ENCODE measurements at places on chromosomes 11 and 22.

DNA sequence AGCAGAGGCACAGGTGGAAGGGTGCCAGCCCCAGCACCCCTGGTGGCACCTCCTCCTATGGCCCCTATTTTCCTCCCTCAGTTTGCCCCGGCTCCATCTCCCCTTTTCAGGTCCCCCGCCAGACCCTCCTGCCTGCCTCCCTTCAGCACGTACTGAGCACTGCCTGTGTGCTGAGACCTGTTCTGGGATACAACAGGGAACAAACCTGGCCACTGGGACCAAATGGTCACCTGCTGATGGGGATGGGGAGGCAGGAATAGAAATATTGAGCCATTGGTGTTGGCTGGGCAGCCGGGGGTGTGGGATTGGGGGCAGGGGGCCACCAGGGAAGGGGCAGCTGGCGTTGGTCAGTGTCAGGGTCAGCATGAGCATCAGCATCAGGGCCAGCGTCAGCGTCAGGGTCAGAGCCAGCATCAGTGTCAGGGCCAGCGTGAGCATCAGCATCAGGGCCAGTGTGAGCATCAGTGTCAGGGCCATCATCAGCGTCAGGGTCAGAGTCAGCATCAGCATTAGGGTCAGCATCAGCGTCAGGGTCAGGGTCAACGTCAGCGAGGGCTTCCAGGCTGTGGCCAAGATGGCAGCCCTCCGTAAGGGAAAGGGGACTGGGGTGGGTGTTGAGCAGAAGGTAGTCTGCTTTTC lies 7.5 kb downstream of the ZNF74 start:
- no peak for DNase-seq

- DNase-seq: no peak
These were observed 11.9 kb downstream of the MS4A8 start for GRCh38 chr11:60711276-60711675.

- DNase-seq: peak; percentile 66
These were observed 617 bp downstream of the CSKMT start for GRCh38 chr11:62665599-62666258.

GRCh38 chr11:32527261-32528175 lies 56.1 kb upstream of the EIF3M start:
- no peak for DNase-seq

DNA sequence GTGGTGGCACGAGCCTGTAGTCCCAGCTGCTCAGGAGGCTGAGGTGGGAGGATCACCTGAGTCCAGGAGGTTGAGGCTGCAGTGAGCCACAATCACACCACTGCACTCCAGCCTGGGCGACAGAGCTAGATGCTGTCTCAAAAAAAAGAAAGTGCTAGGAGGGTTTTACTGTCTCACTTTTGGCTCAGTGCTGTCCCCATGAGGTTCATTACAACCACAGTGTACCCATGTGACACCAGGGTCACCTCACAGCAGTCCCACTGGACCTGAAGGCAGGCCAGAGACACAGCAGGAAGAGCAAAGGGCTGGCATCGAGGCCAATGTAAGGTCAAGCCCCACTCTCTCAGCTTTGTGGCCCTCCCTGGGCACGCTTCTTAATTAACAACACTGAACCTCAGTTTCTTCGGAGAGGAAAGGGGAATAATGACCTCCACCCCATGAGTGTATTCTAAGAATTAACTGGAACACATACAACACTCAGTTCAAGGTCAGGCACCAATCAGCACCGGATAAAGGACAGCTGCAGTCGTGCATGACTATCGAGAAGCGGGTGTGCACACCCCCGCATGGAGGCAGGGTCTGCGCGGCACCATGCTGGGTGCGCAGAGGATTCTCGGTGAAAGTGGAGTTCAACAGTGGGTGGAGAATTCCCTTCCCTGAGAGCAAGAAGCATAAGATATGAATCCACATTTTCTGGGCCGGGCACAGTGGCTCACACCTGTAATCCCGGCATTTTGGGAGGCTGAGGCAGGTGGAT lies 30.9 kb upstream of the BAIAP2L2 start:
- DNase-seq: no peak

DNA sequence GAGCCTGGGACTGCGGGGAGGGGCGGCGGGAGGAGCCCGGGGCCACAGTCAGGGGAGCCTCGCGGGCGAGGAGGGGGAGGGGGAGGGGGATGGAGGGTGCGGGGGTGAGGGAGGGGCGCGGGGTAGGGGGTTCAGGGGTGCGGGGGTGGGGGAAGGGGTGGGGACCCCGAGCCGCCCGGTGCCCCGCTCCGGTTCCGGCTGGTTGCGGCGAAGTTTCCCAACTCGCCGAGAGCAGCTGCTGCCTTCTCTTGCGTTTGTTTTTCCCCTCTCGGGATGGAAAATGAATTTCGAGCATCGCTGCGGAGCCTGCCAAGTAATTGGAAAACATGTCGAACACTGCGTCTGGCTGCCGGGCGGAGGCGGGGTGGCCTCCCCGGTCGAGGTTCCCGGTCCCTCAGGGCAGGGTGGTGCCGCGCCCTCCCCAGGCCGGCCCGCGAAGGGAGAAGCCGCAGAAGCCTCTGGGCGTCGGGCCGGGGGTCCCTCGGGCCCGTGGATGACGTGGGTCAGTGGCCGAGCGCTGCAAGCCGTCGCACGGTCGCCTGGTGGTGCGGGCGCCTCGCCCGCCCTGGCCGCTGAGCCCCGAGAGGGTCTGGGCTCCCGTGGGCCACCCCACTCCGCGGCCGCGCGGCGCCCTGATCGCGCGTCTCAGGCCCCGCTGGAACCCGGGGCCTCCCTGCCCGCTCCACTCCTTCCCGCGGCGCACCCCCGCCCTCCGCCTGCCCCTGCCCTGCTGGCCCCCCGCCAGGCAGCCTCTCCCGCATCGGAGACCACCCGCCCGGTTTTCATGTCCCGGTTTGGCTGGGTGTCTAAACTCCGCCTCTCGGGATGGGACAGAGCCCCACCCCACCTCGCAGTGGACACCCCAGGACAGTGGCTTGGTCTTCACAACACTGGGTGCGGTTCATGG lies 12.1 kb downstream of the SPATA19 start:
- no peak for DNase-seq

DNA sequence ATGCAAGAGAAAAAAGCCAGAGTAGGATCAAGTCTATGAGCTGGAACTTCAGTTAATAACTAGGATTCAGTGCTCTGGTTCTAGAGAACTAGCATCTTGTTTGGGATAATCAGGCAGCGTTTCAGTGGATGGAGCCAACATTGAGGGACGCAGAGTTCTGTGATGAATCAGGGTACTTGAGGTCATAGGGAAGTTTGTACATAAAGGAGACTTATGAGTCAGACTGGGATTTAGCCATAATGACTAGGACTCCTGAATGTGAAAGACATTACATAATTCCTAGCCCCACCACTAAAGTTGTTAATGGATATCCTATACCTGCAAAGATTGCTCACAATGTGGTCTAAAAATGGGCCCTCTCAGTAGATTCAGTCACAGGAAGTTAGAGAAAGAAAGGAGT lies 6.8 kb downstream of the SLN start:
- no peak for DNase-seq

DNA sequence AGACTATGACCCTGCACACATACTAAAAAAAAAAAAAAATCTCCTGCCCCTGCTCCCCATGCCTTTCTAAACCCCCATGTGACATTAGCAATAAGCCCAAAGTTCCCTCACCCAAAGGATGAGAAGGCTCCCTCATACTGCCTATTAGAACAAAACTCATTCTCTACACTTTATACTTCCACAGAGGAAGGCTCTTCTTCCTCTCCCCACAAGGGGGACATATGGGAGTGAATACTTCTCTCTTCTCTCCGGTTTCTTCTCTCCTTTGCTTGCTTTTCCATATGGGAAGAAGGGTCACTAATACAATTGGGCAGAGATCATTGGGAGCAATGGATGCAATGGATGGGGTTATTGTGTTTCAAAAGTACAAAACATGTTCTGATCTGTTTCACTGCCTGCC lies 3.3 kb downstream of the OR52L1 start:
- no peak for DNase-seq

DNA sequence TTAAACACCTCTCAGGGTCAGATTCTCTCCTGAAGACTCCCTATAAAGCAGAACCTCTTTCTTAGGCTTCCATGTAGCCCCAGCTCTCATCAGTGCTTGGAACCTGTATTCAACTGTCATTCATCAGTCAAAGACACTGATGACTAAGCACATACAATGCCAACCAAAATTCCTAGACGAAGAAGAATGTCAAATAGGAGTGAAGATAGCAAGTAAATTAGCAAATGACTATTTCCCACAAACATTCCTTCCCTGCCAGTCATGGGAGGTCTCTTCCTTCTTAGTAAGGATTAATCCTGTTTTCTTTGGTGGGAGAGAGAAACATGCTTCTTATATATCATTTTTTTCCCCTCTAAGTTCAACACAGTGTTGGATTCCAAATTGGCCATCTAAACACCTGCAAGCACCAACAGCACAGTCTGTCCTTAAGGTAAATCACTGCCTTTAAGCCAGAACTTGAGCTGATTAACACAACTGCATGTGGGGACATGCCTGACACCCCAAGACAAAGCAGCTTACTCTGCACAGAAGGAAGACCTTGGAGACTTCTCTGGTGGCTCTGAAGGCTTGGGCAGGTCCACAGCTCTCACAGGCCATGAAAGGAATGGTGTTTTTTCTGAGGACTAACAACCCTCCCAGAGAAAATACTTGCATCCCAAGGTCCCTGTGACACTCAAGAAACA lies 47.5 kb upstream of the ME3 start:
- no peak for DNase-seq

GRCh38 chr22:42766860-42767259 lies 46.2 kb upstream of the A4GALT start:
- no peak for DNase-seq

GRCh38 chr11:15309296-15309695 lies 194.6 kb downstream of the INSC start:
- DNase-seq: no peak

DNA sequence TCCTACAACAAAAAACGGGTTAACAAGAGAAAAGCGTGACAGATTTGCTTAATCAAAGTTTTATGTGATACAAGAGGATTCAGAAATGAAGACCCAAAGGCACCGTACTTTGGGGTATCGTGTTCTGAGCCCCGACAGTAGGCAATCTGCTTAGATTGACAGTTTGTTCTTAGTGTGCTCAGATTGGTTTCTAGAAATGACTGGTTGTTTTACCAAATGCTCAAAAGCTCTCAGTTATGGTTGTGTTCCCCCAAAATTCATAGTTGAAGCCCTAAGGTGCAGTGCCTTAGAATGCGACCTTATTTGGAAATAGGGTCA lies 102.7 kb downstream of the RASSF10 start:
- peak; percentile 35 for DNase-seq

DNA sequence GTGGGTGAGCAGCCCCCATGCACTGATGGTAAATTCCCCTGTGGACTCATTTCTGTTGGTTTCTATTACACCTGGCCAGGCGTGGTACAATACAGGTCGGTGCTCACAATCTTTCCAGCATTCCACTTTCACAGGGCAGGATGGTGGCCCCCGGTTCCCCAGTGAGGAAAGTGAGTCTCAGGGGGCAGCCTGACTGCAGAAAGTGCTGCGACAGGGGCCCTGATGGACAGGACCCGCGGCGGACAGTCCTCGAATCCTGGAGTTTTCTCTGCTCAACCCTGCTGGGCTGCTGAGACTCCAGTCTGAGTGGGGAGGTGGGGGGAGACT lies 3.1 kb upstream of the PGGHG start:
- DNase-seq: no peak

DNA sequence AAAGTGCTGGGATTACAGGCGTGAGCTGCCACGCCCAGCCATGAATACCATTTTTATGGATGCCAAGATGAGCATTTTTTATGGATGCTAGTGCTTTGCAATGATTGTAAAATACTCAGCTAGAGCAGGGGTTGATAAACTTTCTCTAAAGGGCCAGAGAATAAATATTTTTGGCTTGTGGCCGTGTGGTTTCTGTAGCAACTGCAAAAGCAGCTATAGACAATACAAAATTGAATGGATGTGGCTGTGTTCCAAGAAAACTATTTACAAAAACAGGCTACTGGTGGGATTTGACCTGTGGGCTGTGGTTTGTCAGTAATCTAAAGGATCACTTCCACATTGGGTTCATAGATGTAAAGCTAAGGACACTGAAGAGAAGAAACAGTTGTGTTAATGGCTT lies 56.0 kb downstream of the COMMD9 start:
- no peak for DNase-seq

DNA sequence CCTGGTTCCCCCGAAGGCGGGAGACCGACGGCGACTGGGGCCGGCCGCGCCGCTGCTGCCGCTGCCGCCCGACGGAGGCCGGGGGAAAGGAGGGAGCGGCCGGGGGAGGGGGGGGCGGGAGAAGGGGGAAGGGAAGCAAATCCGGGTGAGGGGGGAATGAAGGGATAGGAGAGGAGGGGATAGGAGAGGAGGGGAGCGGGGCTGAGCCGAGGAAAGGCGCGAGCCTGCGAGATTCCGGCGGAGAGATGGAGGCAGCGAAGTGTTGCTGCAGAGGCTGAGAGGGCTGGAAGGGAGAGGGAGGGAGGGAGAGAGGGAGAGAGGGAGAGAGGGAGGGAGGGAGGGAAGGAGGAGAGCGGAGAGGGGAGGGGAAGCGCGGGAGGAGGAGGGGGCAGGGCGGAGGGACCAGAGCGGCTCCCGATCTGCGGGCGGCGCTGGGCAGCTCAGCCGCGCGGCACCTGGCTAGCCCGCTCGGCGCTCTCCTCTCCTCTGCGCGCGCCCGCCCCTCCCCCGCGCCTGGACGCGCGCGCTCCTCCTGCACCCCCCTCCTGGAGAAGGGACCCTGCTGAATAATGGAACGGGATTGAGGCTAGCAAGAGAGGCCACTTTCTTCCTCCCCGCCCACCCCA lies 52.3 kb downstream of the SLC22A12 start:
- DNase-seq: no peak

DNA sequence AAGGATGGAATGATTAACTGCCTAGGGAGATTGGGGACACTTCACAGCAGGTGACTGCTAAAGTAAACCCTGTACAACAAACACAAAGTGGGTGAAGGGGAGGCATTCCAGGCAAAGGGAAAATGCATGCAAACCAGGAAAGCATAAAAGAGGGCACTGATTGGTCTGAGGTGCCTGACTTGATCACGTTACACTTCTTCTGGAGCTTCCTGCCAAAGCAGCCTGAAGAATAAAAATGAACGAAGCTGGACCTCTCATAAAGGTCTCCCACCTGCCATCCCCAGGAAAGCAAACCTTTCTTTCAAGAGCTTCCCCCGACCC lies 46.7 kb upstream of the SCUBE2 start:
- no peak for DNase-seq

DNA sequence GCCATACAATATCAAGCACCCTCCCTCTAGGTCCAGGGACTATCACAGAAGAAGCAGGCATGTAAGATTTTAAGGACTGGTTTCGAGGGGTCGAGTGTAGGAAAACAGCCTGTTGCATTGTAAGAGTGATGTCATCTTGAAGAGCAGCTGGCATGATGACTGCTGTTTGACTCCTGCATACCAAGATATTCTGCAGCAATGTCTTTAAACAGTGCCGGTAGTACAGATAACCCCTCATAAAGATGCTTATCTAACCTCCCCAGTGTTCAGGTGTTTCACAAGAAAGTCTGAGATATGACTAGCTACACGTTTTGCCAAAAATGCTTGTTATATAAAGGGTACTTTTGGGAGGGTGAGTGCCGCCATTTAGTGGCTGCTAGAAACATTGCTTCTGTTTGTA lies 12.0 kb downstream of the FAM111A start:
- no peak for DNase-seq

GRCh38 chr11:44241851-44242250 lies 68.1 kb downstream of the ALX4 start:
- DNase-seq: no peak

GRCh38 chr11:107857550-107858216 lies 904 bp downstream of the SLC35F2 start:
- no peak for DNase-seq
